EL (cell line): ENCODE measurements at places on chromosomes 5 and 9.
A peak's percentile ranks its signal among the peaks of the same experiment; 100 is the strongest.

DNA sequence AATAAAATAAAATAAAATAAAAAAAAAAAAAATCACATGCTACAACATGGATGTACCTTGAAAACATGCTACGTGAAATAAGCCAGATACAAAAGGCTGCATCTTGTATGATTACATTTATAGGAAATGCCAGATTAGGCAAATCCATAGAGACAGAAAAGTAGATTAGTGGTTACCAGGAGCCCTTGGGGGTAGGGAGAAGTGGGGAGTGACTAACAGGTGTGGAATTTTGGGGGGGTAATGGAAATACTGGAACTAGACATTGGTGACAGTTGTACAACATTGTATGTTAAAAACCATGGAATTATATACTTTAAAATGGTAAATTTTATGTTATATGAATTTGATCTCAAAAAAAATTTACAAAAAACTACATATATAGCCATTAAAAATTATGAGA lies 47.3 kb downstream of the SLC1A1 start:
- DNase-seq, result peak; percentile 34

DNA sequence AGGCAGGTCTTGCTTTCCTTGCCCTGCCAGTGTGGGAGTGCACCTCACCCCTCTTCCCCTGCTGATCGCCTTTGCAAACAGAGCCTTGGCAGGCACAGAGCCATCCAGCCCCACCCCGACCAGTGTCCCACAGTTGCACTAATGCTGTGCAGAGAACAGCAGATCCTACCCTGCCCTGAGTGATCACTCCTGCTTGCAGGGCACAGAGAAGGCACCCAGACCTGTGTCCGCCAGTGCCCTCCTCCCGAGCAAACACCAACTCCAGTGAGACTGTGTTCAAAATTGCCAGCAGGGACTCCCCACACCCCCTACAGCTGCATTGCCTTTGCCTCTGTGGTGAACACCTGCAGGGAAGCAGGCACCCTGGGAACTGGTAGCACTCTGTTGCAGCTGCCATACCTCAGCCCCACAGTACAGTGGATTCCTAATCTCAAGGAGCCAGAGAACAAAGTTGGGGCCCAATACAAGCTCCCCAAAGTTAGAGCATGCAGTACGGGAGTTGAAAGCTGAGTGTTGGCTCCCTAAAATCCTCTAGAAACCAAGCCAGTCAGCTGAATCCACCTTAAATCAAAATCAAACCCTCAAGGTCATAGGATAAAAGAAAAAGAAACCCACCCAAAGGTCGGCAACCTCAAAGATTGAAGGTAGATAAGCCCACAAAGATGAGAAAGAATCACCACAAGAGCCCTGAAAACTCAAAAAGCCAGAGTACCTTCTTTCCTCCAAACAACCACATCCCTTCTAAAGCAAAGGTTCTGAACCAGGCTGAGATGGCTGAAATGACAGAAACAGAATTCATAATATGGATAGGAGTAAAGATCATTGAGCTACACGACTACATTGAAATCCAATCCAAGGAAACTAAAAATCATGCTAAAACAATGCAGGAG lies 92.9 kb upstream of the PIK3R1 start:
- DNase-seq, result no peak

- DNase-seq, result no peak
These were observed 51.5 kb upstream of the HSPB3 start for GRCh38 chr5:54403885-54404416.

GRCh38 chr9:133812077-133812868 lies 74.1 kb upstream of the SARDH start:
- DNase-seq, result no peak

- DNase-seq, result peak; percentile 8
These were observed 1.1 kb downstream of the NFIB start for GRCh38 chr9:14312719-14313377.

GRCh38 chr5:68215898-68216244 lies 315 bp downstream of the PIK3R1 start:
- DNase-seq, result no peak

- DNase-seq, result no peak
These were observed 3.4 kb upstream of the MYORG start for GRCh38 chr9:34380034-34380510.

GRCh38 chr9:127979333-127980059 lies 1.3 kb downstream of the EEIG1 start:
- DNase-seq, result peak; percentile 67

DNA sequence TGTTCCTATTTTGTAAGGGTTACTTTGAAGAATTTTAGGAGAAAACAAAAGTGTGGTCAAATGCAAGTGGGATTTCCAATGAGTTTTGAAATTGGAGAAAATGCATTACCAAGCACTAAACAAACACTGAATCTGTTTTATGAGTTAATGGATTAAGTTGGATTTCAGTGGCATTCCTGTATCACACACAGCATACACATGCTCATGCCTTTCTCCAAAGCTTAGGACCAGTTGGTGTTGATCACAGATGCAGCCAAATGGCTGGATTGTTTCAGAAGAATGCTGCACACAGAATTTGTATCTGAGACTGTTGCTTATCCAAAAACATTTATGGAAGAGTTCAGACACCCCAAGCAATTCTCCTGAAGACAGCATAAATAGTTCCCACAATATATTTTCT lies 611.1 kb downstream of the ACTL7B start:
- DNase-seq, result no peak

DNA sequence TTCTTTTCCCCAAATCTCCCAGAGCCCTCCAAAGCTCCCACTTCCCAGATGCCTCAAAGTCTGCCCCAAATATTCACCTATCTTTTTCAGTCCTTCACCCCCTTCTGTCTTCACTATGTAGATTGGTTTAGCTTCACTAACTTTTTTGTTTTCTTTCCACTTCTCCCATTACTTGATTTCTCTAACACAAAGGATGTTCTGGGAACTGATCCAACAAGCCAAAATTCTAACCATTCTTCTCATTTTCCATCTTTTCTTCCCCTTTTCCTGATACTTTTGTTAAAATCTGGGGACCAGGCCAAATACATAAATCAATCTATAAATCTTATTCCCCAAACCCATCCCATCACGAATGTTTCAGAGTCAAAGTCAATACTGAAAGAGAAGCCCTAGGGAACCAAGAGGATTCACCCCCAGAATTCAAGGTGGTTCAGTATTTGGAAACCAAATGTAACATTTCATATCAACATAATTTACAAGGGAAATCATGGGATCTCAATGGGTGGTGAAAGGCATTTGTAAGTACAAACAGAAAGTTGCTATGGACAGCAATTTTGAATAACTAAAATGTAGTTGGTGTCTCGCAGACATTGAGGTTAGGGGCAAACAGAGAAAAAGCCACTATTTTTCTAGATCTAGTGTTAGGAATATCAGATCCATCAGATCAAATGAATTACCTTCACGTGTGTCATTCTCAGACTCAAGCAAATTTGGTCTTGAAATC lies 35.3 kb downstream of the APTX start:
- DNase-seq, result no peak

DNA sequence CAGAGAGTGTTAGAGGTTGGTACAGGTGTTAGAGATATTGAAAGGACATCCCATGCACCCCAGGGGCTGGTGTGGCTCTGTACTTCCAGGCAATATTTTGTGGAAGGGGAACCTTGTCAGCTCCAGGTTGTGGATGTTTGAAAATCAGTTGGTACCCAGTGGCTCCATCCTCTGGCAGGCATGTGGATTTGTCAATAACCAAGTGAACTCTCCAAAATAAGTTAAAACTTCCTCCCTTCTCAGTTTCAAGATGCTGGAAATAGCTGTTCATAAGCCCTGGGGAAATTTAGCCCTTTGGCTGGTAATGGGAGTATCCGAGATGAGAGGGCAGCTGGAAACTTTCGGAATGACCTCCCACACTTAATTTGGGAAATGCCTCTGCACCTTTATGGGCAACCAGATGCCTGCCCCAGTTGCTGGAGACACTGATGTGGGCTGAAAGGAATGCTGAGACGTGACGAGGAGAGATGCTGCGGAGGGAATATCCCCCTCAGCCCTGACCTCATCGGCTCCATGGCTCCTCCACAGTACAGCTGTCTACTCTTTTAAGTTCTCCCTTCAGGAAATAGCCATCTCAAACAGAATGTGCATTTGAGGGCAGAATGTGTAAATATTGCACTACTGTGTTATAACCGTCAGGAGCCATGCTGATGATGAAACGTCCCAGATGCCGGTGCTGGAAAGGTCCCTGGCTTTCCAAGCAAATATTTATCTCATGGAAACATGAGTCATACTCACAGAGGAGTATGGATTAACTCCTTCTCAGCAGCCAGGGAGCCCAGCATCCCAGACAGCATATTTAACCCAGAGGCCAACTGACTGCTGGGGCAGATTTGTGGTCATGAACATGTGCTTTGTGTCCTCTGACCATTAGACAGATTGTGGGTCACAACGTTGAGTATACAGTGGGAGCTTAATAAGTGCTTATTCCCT lies 29.5 kb downstream of the TGFBI start:
- DNase-seq, result peak; percentile 99

DNA sequence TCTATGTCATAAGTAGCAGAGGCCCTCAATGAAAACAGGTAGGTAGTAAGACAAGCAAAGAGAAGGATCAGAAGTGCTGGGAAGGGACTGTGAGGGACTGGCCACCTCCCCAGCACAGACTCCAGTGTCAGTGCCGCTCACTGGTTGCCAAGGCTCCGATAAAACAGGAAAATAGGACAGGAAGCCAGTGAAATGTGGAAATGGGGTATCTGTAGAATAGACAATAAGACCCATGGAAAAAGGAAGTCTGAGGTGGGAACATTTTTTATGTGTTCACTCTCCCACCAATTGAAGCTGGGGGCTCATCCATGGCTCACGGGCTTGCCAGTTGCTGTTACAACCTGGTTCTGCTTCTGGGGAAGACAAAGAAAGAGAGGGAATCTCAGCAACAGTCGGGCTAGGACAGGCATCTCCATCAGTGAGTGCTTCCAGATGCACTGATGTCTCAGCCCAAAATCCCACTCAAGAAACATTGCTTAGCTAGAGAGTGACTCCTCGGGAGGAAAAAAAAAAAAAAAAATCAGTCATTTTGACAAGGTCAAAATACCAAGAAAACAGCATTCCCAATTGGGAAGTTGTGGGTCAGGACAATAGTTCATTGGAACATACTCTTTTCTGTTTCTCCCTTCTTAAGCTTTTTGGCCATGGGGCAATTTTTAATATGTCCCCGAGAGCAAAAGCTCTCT lies 27.6 kb upstream of the NFIB start:
- DNase-seq, result no peak

DNA sequence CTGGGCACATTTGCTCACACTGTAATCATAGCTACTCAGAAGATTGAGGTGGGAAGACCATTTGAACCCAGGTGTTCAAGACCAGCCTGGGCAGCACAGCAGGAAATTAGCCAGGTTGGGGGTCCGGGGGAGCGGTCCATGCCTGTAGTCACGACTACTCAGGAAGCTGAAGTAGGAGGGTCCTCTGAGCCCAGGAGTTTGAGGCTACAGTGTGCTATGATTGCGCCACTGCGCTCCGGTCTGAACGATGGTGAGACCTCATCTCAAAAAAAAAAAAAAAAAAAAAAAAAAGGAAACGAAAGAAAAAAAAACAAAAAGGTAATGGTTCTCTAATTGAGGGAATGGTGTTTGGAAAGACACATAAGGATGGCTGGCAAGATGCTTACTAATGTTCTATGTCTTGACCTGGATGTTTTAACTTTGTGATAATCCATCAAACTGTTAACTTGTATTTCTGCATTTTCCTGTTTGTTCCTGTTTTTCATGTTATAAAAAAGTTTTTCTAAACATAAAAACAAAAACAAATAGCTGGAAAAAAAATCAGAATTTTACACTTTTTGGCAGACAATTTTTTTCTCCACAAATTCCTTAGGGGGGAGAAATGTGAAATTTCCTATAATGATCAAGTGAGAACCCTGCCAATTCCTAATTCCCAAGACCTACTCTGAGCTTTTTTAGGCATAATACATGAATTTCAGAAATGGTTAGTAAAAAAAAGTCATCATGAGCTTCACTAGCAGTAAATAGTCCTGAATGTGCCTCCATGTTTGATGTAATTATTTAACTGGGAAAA lies 96.9 kb downstream of the DENND1A start:
- DNase-seq, result no peak

GRCh38 chr5:96396878-96397277 lies 36.2 kb downstream of the PCSK1 start:
- DNase-seq, result no peak

DNA sequence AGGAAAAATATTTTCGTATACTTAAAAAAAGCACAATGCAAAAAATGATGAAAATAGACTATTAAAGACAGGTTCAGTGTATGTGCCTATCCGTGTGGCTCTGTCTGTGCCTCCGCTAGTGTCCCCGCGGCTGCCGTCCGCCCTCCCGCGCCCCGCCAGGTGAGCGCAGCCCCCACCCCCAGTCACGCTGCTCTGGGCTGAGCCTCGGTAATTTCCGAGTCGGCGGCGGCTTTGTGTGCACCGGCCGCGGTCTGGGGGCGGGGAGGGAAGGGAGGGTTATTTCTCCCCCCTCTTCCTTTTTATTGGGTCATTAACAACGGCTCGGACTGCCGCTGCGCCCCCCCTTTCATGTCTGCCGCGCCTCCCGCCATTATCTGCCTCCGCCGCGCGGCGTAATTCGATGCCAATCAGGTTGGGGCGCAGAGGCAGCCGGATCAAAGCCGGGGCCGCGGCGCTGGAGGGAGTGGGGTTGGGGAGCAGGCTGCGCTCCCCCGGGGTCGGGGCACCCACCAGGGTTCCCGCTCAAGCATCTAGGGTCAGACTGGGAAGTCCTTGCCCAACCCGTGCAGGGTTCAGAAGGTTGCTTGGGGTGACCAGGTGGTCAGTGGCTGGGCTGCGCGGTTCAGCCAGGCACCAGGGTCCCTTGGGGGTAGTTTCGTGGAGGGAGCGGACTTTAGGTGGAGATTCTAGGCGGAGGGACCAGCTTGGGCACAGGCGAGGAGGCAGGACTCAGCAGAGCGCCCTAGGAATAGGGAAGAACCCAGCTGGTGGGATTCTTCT lies 39.5 kb upstream of the PSD2 start:
- DNase-seq, result no peak

DNA sequence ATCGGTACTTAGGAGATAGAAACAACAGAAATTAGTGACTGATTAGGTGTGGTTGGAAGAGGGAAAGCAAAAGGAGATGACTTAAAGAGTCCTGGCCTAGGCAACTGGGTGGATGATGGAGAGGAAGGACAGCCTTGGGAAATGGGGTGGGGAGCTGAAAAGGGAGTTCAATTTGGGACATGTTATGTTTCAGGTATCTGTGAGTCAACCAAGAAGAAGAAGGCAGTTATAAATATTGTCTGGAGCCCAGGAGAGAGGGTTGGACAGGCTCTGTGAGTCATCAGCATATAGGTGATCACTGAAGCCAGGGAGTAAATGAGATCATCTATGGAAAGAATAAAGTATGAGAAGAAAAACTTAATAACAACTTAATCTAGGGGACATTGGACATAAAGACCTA lies 357.7 kb downstream of the NPR3 start:
- DNase-seq, result peak; percentile 18
